Neural progenitor cell (in vitro differentiated cells): ENCODE measurements at places on chromosomes 1 and 21. TPM values are rescaled to one million over a fixed set of nuclear protein-coding genes. Genes with fewer than 3 reads are reported as not detected.
A peak's percentile ranks its signal among the peaks of the same experiment; 100 is the strongest.

GBP4 gene
- total RNA-seq: not detected in 2 replicates

ATP1A4 gene
- total RNA-seq: 0.17 and 0.62 TPM in 2 replicates

LAD1 gene
- total RNA-seq: 0.34 TPM in 1 of 2 replicates, not detected in the other

AGBL4 gene
- total RNA-seq: 1.5 and 1.7 TPM in 2 replicates

HCRTR1 gene
- 0.06 TPM in 1 of 2 replicates, not detected in the other for total RNA-seq

DNA sequence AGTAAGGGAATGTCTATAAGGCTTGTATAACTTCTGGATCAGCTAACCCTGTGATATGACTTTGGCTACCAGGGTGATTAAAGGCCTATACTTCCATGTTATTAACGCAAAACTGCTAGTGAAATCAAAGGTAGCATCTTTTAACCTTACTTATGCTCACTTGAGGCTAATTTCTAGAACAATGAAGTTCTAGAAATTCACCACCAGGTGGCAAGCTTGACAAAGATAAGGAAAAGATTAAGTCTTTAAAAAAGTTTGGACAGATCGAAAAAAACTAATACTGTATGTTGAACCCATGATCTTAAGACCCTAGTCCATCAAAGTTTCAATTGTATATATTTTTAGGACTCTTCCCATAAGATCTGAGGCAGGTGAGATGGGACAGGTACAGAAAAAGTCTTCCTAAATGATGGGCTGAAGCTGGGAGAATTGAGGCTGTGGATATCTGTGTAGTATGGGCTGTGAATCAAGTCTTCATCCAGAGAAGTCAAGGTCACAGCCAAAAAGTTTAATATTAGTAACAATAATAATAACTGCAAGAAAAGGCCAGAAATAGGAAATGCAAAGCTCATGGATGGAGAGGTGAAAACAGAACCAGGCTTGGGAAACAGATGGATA lies 18.8 kb downstream of the KYAT3 start:
- DNase-seq: peak; percentile 43

DNA sequence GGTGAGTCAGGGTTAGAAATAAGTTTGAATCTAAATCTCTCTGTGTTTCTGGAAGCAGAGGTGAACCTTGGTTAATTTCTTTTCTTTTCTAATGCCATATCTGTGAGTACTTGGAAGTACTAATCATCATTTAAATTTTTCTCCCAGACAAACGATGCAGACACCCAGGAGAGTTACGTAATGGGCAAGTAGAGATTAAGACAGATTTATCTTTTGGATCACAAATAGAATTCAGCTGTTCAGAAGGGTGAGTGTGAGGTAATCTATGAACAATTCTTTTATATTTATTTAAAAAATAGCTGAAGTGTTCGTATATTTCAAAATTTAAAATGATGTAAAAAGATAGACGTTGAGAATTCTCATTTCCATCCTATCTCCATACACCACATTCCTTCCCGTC lies 11.2 kb downstream of the C4BPA start:
- no peak for DNase-seq

GRCh38 chr21:41931041-41931451 lies 22.8 kb downstream of the C2CD2 start:
- no peak for DNase-seq

- DNase-seq: no peak
These were observed 37.8 kb upstream of the NEK2 start for GRCh38 chr1:211713231-211713630.

GRCh38 chr1:111952125-111952657 lies 37.3 kb downstream of the KCND3 start:
- DNase-seq: no peak

DNA sequence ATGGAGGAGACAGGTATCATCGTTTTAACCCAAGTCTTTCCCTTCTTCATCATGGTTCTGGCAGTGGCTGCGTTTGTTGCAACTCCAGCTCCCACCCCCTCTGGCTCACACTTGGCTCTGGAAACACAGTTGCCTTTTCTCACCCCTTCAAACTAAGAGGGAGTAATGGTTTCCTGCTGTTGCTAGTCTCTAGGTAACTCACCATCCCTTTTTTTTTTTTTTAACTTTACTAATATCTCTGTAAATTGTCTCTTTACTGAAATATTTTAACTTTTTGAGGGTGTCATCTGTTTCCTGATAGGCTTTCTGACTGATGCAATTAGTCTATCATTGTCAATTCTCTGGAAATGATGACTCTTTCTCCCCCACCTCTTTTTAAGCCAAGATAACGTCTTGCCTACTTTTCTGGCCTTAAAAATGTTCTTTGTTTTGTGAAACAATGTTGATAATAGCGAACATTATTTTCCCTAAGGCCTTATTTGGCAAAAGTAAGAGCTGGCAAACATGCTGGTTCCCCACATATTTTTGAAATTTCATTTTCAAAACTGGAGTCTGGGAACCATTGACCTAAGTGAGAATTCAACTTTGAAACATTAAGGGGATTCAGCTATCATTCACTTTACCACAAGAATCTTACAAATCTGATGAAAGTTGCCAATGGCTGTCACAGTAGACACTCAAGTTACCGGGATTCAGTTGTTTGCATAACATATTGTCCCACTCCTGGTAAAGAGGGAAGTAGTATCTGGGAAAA lies 85.3 kb downstream of the LEPR start:
- DNase-seq: no peak

DNA sequence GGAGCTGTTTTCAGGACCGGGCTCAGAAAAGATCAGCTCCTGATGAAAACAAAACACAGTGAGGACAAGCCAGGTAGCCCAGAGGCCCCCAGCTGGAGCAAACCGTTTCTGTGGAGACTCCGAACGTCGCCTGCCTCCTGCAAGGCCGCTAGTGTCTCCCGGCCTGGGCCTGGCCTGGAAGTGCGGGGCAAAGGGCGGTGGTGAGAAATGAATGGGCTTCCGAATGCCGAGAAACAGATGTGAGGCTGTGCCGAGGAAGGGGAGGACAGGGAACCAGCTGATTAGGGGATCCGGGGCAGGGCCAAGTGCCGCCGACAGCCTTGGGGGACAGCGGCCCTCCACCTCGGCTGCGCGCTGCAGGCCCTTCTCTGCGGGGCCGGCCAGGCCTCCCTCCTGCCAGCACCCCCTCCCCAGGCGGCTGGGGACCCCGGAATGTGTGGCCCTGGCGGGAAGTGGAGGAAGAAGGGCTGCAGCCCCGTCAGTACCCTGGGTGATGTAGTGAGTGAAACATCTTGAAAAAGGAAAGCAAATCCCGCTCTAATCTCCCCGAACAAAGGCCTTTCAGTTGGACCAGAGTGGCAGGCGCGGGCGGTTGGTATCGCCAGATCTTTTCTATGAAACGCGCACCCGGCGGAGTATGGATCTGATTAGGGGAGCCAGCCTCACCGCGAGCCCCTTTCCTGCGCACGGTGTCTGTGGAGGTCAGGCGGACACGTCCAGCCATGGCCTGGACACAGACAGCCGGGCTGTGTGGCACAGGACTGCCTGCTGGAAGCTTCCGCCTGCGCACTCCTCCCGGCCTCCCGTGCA lies 52.6 kb downstream of the PRDM16 start:
- DNase-seq: peak; percentile 59

- peak; percentile 16 for DNase-seq
These were observed 44.1 kb downstream of the UCK2 start for GRCh38 chr1:165871311-165872067.

- DNase-seq: no peak
These were observed 14.0 kb downstream of the AK2 start for GRCh38 chr1:33022650-33023200.
